Caudate nucleus (tissue), 63 donors: ENCODE measurements at places on chromosomes 11 and 22.

DNA sequence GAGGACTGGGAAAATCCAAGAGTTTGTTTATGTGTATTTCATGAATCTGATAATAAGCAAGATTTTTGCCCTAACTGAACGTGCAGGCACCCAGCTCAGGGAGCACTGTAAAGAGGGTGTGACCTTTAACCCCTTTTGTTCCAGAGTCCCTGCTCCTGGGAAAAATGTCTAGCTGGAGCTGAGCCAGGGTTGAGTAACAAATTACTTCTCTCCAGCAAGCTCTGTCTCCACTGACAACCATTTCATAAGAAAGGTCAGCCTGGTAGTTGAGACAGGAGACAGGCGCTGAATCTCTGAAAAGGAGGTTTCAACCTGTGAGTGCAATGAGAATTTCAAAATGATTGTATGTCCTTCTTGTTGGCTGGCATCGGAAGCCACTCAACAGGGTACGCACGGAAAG, 156.4 kb upstream of the NARS2 start:
- DNase-seq: no peak

DNA sequence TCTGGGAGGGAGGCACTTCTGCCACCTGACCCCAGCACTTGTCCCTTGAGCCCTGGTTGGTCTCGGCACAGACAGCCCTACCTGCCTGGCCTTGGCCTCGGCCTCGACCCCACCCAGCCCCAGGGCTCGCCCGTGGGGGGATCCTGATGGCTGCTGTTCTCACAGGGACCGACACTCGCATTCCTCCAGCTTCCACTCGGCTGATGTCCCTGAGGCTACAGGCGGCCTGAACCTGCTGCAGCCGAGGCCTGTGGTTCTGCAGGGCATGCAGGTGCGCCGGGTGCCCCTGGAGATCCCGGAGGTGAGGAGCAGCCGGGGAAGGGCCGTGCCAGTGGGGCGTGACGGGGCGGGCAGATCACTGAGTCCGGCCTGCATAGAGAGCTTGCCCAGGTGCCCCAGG, 5.1 kb downstream of the PCNX3 start:
- DNase-seq: no peak

DNA sequence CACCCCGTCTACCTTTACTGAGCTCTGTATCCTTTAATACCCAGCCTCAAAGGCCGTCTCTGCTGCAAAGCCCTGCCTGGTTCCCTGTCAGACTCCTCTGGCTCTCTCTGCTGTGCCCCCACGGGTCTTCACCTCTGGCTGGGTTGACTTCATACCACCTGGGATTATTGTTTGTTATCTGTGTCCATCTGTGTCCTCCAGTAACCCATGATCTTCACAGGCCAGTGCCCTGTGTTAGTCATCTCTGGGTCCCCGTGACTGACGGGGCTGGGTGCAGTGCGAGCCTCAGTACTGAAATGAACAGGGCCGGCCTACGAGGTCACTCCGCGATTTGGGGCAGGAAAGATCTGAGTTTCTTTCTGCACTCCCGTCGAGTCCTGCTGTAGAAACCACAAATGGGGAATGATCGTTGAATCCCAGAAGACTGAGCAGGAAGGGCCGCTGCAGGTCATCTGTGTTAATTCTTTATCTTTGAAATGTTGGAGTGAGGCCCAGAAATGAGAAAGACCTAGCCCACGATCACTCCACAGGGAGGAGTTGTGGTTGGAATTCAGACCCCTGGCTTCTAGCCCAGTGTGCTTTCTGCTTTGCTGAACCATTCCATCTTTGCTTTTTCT, 12.3 kb upstream of the TUB start:
- DNase-seq: no peak

GRCh38 chr11:69496202-69496557, 14.7 kb downstream of the LINC01488 start:
- no peak for DNase-seq

- no peak for DNase-seq
These were observed 949 bp downstream of the MMP11 start for GRCh38 chr22:23773483-23774113.

DNA sequence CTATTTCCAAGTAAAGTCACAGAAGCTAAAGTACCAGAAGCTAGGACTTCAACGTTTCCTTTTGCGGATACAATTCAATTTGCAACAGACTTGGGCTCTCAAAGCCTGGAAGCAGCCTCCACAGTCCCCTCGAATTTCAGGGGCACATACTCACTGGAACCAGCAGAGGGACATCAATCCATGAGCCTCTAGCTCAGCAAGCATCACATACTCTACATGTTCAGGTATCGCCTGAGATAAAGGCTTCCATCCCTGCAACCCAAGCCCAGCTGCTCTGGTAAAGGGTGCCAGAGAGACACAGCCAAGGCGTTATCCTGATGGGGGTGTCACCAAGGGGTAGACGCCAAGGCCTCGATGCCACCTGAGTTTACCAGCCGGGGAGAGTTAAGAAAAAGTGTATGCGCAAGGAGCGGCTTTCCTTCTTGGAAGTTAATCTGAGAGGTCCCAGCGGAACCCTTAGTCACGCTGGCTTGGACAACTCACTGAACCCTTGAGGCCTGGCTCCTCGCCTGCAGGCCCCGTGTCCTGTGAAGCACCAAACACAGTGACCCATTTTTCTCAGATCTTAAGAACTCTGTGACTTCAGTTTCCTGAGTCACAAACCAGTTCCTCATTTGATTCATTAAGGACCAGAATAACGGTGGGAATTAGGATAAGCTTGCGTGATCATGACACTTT, 13.0 kb downstream of the LTO1 start:
- no peak for DNase-seq

- DNase-seq: no peak
These were observed 91.7 kb upstream of the E2F8 start for GRCh38 chr11:19332476-19332875.

GRCh38 chr22:36027579-36027934, 1.1 kb downstream of the RBFOX2 start:
- DNase-seq: no peak

- DNase-seq: peak; percentile 54
These were observed 188.9 kb downstream of the ST3GAL4 start for GRCh38 chr11:126544108-126545056.

DNA sequence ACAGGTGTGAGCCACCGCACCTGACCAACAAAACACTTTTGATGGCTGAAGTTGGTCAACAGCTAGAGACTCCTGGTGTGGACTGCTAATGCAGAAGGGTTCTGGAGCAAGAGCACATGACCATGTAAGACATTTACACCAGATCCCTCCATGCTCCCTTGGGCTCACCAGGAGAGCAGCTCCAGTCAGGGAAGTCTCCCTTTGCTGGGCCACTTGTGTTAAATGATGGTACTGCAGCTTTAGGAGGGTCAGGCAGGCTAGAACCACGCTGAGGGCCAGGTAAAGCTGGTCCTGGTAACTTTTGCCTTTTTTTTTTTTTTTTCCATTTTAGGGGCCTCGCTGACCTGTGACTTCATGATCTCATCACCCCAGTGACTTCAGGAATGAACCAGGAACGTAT, 146.4 kb downstream of the FBXO7 start:
- DNase-seq: no peak

DNA sequence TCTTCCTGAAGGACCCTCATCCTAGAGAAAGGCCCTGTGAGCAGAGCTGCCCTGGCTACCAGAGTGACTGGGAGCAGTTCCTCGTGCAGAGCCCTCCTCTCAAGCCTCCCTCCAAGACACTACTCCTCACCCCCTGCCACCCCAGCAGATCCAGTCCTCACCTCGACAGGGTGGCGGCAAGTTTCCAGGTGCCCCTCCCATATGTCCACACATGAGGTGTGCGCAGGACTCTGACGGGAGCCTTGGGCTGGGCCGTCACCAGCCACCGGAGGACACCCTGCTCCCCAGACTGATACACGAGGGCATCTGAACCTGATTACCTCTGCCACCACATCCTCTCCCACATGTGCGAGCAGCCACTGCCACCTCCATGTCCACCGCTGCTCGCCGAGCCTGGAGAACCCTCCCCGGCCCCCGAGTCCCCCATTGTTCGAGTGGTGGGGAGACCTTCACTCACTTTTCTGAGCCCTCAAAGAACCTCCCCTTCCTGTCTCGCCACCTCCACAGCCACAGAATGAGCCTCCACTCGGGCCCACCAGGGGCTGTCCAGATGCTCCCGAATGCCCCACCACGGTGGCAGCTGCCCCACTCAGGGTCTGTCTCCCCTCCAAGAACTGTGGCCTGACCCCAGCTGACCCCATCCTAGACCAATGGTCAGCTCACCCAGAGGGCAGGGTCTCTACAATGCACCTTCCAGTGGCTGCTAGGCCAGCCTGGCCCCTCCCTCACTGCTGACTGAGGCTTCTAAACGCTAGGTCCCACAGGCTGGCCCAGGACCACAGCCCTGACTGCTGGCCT, 62.5 kb downstream of the DGCR2 start:
- no peak for DNase-seq

GRCh38 chr11:128189823-128190222, 397.5 kb downstream of the ETS1 start:
- DNase-seq: no peak

DNA sequence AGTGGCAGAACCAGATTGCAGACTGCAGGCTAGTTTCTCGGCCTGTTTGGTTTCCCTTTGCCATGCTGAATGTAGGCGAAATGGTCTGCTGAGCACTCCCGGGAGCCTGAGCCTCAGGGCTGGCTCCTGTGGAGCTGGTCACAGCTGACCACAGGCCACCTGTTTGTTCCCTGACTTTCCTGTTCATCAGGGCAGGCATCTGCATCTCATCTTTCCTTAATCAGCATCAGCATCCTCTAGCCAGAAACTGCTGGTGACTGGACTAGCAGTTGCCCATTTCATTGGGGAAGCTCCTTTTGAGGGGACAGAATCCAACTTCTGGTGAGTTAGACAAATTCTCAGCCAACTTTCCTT, 20.2 kb upstream of the C11orf96 start:
- DNase-seq: no peak

DNA sequence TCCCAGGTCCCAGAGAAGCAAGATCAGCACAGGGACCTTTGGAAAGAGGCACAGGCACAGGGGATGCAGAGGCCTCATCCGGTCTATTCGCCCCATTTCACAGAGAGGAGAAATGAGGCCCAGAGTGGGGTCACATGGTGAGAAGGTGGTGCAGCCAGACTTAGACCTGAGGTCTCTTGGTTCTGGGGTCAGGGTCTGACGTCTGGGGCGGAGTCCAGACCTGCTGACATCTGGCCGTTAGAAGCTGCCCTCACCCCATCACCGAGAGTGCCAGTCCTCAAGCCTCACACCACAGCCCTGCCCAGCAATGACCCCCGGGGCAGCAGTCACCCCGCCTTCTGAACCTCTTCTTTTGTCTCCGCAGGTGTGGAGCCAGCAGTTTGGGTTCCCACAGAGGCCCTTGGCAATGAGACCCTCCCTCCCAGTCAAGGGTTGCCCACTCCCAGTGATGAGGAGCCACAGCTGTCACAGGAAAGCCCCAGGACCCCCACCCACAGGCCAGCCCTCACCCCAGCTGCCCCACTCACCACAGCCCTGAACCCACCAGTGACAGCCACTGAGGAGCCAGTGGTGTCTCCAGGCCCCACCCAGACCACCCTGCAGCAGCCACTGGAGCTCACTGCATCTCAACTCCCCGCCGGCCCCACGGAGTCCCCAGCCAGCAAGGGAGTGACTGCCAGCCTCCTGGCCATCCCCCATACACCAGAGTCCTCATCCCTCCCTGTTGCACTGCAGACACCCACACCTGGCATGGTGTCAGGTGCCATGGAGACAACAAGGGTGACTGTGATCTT, 62.4 kb downstream of the OTOG start:
- no peak for DNase-seq

GRCh38 chr11:118652681-118653181, 26.7 kb downstream of the TREH start:
- no peak for DNase-seq

GRCh38 chr11:73995247-73995646, 12.6 kb upstream of the UCP2 start:
- no peak for DNase-seq

GRCh38 chr11:124465368-124465767, 19.9 kb upstream of the OR8B8 start:
- DNase-seq: no peak

DNA sequence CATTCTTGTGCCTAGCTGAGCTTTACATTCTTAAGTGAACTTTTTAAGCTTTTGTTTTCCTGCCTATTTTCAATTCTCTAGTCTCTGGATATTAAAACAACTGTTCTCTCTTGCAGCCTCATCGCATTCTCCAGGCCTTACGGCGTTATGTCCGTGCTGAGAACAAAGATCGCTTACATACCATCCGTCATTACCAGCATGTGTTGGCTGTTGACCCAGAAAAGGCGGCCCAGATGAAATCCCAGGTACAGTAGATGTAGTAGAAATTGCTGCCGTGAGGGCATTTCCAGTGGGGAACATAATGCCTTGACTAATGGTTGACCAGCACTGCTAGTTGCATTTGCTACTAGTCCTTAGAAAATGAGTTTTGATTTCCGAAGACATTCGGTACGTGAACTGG, 29.7 kb upstream of the ST14 start:
- no peak for DNase-seq

- no peak for DNase-seq
These were observed 40.5 kb downstream of the LRRC32 start for GRCh38 chr11:76629853-76630599.

DNA sequence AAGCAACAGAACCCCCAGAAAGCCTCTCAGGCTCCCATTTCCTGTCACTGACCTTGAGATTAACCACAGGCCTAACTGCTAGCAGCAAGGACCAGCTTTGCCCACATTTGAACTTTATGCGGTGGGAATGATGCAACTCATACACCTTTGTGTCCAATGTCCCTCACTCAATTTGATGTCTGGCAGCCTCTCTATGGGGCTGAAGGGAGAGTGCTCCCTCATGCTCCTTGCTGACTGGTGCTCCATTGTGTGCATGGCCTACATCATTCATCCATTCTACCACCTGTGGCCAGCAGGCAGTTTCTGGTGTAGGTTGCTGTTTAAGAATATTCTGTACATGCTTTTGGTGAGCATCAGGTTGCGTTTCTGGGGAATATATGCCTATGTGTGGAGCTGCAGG, 31.9 kb downstream of the KCNQ1OT1 start:
- DNase-seq: no peak

GRCh38 chr11:114128399-114128798, 68.9 kb downstream of the ZBTB16 start:
- DNase-seq: no peak

DNA sequence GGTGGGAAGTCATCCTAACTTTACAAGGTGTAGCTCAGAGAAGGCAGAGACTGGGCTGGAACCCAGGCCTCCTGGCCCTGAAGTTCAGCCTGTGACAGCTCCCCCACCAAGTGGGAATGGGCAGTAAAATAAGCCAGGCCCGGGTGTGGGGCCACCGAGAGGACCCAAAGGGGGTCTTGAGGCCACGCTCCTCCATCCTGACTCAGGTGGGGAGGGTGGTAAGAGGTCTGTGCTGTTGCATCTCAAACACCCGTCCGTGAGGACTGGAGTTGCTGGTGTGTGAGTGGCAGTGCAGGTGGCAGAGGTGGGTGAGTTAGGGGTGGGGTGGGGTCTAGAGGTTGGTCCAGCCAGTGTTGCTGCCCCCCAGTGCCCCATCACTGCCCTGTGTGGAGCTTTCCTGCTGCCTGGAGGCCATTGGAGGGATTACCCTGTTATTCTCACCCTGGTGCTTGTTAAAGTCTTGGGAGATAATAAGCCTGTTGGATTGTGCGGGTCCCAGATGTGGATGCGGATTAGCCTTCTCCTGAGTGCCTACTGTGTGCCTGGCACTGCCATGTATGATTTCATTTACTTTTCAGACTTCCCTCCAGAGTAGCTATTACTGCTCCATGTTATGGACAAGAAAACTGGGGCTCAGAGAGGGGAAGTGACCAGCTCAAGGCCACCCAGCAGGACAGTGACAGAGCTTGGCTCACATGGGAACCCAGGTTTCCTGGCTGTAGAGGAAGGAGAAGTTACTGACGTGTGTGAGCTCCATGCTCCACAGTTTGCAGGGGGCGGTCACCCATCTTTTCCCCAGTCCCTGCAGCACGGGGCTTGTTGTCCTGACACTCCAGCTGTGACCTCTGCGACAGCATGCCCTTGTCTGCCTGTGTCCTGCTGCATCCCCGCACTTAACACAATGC, 12.9 kb downstream of the SERPINH1 start:
- no peak for DNase-seq
